Diencephalon (tissue), 1 donor: ENCODE measurements at places on chromosomes 7 and 10. TPM values are rescaled to one million over a fixed set of nuclear protein-coding genes. Genes with fewer than 3 reads are reported as not detected.

The FAM25A gene
- not detected for total RNA-seq

The SYNPO2L gene
- not detected for total RNA-seq

The HOXA5 gene
- total RNA-seq: not detected

The FFAR4 gene
- 1.2 TPM for total RNA-seq

The HMX2 gene
- total RNA-seq: 0.92 TPM

The TMEM72 gene
- total RNA-seq: 0.69 TPM

The GRID2IP gene
- 2.1 TPM for total RNA-seq
